ENCODE measurements at places on chromosomes 2 and 18.

DNA sequence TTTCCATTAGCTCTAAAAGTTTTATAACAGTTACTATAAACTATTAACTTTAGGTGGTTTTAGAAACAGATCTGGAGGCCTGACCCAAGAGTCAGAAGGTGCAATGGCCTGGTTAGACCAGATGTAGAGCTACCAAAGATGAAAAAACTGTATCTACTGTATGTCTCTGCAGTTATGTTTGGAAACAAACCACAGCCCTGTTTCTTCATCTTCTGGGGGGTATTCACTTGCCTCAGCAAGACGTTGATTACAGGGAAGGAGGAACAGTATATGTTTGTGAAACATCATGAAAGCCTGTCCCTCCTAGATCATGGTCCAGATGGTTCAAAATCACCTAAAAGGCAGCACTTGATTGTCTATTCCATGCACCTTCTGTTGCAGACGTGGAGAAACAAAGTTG, 220.2 kb downstream of the SUCLG1 start:
- no peak for DNase-seq

- no peak for DNase-seq
Observed at GRCh38 chr2:224379986-224380385, 21.9 kb downstream of the FAM124B start.

DNA sequence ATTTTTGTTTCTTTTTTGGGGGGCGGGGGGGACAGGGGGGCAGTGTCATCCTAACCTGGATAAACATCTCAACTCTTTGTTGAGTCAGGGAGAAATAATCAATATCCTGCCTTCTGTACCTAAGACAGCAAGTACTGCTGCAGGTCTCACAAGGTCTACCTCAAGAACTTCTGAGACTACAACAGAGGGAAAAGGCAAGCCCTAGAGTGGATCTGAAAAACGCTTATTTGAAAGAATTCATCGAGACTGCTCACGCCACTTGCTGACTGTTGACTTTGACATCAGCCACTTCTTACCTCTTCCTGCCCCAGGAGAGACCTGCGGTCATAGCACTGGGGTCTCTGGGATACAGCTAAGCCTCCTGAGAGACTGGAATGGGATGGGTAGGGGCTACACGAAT, 8.4 kb downstream of the HDLBP start:
- DNase-seq: no peak

GRCh38 chr2:46385786-46386577, 88.8 kb downstream of the EPAS1 start:
- DNase-seq: no peak

GRCh38 chr2:25853038-25853638, 25.1 kb downstream of the ASXL2 start:
- DNase-seq: no peak

Data from G401 (cell line).